Stimulated activated CD4-positive, alpha-beta T cell treated with anti-CD3 and anti-CD28 coated beads, Interleukin-1b, Interleukin-23, amount 100 ng/mL, for 1 hour (primary cell): ENCODE measurements at places on chromosomes 1 and 21.

GRCh38 chr1:115400426-115400825 is 62.4 kb upstream of the NGF start:
- DNase-seq: no peak

GRCh38 chr1:15850471-15851001 is 3.0 kb downstream of the SPEN start:
- DNase-seq: no peak

GRCh38 chr1:203265541-203265940 is 36.1 kb upstream of the CHIT1 start:
- no peak for DNase-seq

DNA sequence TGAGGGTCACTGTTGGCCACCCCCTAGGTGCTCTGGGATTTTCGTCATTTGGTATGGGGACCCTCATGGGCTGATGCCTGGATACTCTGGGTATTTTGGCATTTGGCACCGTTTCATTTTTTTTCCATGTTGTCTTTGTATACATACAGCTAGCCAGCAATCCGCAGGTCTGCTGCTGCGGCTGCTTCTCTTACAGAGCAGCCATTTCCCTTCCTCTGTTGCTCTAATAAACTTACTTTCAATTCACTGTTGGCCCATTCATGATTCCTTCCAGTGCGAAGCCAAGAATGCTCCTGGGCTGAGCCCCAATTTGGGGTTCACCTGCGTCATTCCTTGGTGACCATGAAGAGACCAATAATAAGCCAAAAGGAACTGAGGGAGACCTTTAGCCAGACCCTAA is 21.5 kb downstream of the GON4L start:
- DNase-seq: no peak

GRCh38 chr21:27408826-27409225 is 441.9 kb upstream of the ADAMTS5 start:
- no peak for DNase-seq

- no peak for DNase-seq
Observed at GRCh38 chr1:192534666-192535065, 40.9 kb upstream of the RGS1 start.

DNA sequence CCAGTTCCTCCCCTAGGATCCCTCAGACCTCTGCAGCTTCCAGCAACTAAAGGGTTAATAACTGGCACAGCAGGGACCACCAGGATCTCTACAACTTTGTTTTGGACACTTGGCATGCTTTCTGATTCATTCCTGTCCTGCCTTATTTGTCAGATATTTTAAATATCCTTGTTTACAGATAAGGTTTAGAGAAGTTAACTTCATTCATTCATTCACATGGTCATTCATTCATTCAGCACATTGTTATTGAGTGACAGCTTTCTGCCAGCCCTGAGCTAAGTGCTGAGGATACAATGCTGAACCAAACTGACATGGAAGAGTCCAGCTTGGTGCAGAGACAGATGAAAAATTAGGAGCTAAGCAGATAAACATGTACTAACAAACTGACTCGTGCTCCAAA is 8.8 kb upstream of the PHC2 start:
- no peak for DNase-seq

DNA sequence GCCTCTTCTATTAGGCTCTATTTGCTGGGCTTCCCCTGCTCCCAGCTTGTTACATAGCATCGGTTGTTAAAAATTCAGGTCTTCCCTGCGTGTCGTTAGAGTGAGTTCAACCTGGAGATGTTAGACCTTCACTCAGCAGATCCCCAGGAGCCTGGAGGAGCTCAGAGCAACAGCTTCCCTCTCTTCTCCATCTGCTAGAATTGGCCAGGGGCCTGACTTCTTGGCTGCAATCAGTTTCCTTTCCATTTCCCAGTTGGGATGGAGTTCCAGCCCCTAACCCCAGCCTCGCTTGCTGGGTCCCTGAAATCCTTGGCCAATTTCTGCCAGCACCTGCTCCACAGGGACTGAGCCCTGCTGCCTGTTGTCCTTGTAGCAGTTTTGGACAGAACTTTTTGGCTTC is 55.9 kb downstream of the MT1HL1 start:
- DNase-seq: no peak

- DNase-seq: no peak
Observed at GRCh38 chr1:31977385-31978131, 36.1 kb upstream of the KHDRBS1 start.

DNA sequence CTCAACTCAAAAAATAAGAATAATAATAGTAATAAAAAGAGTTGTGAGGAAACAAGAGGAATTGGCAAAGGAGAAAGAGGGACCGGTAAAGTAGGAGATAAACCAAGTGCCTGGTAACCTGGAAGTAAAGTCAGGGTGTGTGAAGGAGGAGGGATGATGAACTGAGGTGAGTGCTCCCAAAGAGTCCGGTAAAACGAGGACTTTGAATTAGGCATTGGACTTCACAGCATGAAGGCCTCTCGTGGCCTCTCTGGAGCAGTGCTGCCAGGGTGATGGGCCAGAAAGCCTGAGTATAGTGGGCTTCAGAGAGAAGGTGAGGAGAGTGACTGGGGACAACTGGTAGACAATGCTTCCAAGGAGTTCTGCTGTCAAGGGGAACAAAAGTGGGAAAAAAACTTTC is 17.6 kb downstream of the RPL11 start:
- DNase-seq: no peak

DNA sequence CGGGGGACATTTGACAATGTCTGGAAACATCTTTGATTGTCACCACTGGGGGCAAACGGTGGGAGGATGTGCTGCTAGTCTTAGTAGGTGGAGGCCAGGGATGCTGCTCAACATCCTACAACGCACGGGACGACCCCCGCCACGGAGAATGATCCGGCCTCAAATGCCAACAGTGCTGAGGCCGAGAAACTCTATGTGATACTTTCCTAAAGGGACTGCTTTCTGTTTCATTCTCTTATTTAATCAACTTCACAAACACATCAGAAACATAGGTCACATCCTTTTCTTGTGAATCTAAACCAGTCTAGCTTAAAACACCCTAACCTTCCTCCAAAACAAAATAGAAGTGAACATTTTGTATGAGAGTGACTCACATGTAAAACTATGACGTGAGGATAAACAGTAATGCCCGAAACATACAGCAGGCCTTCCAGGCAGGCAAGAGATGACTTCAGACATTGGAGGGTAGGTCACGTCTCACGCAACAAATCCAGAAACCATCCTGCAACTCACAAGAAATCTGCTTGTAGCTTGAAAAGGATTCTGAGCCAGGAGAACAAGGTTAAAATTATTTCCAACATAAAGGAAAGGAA is 37.2 kb upstream of the ETS2 start:
- no peak for DNase-seq

DNA sequence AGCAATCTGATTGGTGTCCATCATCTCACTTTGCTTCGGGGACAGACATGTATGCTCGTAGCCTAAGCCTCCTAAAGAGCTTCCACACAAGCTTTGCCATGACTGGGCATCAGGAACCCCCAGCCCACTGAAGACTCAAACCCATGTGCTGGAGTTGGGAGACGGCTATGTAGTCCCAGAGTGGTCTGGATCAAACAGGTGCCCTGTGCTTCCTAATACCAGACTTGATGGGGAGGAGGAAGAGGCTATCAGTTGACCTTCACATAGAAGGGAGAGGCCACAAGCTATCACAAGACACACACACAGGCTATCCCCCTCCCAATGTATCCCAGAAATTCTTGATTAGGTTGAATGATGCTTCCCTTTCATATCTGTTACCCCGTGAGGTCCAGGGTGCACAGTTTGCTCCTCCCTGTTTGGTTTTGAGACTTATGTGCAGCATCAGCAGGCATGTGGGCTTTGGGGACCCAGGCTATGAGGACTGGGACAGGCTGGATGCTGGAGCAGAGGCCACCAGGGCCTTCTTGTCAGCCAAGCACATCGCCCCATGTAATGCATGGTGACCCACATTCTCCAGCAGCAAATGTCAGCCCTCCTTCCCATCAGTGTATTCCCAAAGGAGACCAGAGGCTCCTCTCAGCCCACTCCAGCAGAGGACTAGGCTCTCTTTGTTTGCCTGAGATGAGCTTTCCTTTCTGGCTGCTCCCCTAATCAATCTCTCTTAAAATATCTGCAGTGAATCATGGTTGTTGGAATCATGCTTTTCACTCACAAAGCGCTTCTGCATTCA is 159.8 kb downstream of the GRIK3 start:
- no peak for DNase-seq

- DNase-seq: no peak
Observed at GRCh38 chr1:78177708-78178270, 132.0 kb downstream of the GIPC2 start.

DNA sequence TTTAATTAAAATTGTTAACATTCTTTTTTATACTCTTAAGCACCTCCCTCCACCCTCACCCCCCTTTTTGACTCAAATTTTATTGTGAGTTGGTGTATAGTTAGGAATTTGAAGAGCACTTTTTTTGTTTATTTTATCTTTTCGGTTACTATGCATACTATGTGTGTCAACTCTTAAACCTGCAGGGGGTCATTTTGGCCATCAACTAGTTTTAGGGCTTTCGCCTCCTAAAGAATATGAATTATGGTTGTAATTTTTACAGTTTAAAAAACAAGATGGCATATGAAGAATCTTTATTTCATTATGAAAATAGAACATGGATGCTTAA is 9.7 kb downstream of the BACH1 start:
- DNase-seq: no peak

GRCh38 chr21:32653326-32653901 is 41.2 kb upstream of the CFAP298 start:
- DNase-seq: no peak

- DNase-seq: no peak
Observed at GRCh38 chr21:27596196-27596595, 629.3 kb upstream of the ADAMTS5 start.

DNA sequence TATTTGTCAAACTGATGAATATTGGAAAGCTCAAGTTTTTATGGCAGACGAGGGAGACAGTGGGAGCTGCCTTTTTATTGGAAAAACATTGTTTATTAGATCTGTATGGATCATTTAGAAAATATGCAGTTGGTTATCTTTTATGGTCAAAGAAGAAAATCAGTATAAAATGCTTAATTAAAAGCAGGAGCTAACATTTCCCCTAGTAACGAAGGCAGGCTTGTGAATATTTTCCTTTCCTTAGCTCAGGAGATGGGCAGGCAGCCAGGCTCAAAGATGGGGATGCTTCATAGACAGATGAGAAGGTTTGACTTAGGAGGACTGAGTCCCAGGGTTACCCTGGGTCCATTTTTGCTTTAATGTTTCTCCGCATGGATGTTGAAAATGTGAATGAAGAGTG is 26.0 kb downstream of the ROR1 start:
- no peak for DNase-seq
